ENCODE measurements at places on chromosomes 16 and 17. TPM values are rescaled to one million over a fixed set of nuclear protein-coding genes. Genes with fewer than 3 reads are reported as not detected.

- DNase-seq = no peak
Observed at GRCh38 chr17:61426482-61427304, 25.5 kb upstream of the TBX4 start.

GRCh38 chr17:64611369-64611768 lies 50.7 kb downstream of the SMURF2 start:
- DNase-seq = no peak

- no peak for DNase-seq
Observed at GRCh38 chr16:20743591-20743990, 2.0 kb upstream of the THUMPD1 start.

GRCh38 chr16:11257131-11257938 lies 1.3 kb upstream of the SOCS1 start:
- peak; percentile 74 for DNase-seq

DNA sequence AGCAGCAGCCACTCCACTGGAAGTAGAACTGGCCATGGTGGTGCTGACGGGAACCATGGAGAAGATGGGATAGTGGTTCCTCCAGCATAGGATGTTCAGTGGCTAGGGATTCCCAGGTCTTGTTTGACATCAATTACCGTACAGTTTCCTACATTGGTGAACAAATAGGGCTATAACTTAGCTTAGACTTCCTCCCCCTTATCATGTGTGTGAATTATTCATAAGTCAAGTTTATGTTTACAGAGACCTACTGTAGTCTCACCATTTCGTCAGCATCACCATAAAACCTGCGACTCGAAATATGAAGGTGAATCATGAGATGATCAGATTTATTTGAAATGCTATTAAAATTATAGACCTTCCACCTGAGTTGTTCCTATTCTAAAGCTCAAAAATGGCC lies 1.2 kb downstream of the KRTAP2-3 start:
- DNase-seq = no peak

GRCh38 chr16:68356919-68357286 lies 46.1 kb downstream of the PRMT7 start:
- DNase-seq = no peak

GRCh38 chr16:15538507-15538906 lies 104.1 kb downstream of the BMERB1 start:
- no peak for DNase-seq

DNA sequence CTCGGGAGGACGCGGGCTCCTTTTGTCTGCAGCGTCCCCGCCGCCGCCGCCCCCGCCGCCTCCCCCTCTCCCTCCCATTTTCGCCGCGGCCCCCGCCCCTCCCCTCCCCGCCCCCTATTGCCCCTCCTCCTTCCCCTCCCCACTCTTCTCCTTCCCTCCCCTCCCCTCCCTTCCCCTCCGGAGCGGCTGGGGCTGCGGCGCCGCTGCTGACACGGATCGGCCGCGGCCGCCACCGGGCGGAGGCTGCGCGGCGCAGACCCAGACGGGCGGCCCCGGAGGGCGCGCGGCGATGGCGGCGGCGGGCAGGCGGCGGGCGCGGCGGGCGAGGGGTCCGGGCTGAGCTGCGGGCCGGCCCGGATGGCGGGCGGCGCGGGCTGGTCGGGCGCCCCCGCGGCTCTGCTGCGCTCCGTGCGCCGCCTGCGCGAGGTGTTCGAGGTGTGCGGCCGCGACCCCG lies at the start of gene RAB11FIP4:
Gene RAB11FIP4, plus strand, starts transcription at position 180 of the 454 bp plus-strand sequence. Its CDS starts 178 bp downstream, at position 358.
- peak; percentile 44 for DNase-seq

The CCL1 gene
- not detected for total RNA-seq

The SDR42E2 gene
- 0.10 TPM for total RNA-seq

The DERL2 gene
- 59.8 TPM for total RNA-seq

The DPEP3 gene
- 0.60 TPM for total RNA-seq

The GP1BA gene
- 0.31 TPM for total RNA-seq

The KRTAP9-8 gene
- total RNA-seq = not detected

The RNF222 gene
- not detected for total RNA-seq

The CIITA gene
- 38.1 TPM for total RNA-seq

The ZNF597 gene
- 4.1 TPM for total RNA-seq

The WSCD1 gene
- total RNA-seq = 3.9 TPM
